ENCODE measurements at places on chromosomes 1 and 21.
A peak's percentile ranks its signal among the peaks of the same experiment; 100 is the strongest.

DNA sequence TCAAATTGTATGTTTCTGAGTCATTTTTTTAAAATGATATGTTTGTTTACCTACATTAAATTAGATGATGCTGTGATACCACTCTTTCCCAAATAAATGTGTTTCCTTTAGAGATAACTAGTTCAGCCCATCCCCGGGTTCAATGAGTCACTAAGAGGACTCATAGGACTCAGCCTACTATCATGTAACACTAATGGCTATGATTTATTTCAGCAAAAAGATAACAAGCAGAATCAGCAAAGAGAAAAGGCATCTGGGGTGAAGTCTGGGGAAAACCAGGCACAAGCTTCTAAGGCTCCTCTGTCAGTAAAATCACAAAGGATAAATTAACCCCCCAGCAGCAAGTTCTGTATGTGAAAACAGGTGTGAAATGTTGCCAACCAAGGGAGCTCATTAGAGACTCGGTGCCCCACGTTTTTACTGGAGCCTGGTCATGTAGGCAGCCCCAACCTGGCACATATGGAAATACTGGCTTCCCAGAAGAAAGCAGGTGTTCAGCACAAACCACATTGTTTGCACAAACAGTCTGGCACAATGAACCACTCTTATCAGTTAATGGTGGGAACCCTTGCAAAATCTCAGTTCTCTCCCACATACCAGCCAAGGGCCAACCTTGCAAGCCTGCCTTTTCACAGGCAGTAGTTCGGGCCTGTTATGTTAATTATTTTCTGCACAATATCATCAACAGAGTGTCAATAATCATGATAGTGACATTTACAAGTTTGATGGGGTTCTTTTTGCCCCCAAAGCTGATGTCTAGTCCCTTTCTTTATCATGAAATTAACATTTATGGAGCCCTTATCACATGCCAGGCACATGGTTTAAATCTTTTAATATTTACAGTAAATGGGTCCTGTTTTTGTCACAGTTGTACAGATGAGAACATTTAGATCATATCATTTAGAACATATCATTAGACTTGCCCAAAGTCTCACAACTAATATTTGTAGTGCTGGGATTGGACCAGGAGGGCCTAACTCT is 23.1 kb upstream of the CNN3 start:
- no peak for DNase-seq

- no peak for DNase-seq
These were observed 60.9 kb downstream of the ABL2 start for GRCh38 chr1:179168536-179168935.

DNA sequence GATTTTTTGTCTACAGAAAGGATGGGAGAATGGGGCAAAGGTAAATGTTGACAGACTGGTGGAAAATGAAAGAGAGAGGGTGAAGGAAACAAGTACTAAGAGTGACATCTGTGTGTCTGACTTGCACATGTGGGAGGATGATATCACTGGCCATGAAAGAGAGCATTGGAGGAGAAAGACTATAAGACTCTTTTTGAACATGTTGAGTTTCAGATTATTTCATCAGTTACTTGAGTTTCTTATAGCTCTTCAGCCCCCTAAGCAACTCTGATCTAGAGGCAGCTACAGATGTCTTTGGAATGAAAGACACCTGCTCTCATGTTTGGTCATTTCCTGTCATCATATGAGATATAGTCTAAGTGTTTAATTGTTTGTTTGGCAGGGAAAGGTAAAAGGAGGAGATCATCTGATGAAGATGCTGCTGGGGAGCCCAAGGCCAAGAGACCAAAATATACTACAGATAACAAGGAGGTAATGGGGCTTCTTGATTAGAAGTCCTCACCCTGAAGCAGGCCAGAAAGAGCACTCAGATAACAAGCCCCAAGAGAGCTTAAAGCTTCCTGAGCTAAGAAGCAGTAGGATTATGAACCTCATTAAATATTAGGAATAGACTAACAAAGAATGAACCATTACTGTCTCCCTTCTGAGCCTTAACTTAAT is 4.5 kb downstream of the POLR3C start:
- no peak for DNase-seq

- no peak for DNase-seq
These were observed 442.4 kb upstream of the PLXNA2 start for GRCh38 chr1:208686592-208686991.

GRCh38 chr1:64539781-64540218 is 69.9 kb downstream of the CACHD1 start:
- DNase-seq = no peak

DNA sequence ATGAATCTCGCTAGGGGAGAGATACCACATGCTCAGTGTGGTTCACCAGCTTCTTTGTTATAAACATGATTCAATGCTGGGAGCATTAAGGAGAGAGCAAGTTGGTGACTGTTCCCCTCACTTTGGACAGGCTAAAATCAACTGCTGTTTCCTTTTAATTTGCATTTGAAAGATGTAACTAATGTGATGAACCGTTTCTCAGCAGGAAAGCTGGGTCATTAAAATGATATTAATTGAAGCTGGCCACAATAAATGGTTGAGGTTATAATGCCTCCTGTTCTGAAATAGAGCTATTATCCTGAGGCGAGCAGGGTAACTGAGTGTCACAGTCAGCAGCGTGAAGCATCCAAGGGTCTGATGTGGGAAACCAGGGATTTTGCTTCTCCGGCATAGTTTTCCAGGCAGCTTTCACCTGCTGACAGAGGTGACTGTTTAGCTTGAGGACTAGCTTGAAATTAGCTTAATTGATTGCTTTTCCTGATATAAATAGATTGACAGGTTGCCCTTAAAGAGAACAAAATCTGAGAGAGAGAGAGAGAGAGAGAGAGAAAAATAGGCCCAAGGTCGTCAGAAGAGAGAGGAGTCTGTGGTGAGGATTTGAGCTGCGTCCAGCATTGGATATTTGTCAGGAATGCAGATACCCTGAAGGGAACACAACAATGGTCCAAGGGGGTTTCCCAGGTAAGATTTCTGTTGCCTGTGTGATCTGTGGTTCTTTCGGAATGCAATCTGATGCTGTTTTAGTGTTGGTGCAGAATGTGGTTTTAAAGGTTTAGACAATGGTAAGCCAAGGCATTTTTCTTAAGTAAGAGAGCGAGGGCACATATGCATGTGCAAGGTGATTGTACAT is 209.7 kb downstream of the PATJ start:
- DNase-seq = no peak

- DNase-seq = no peak
These were observed 23.9 kb downstream of the ZNF362 start for GRCh38 chr1:33280091-33280661.

- no peak for DNase-seq
These were observed 93.0 kb upstream of the DUSP10 start for GRCh38 chr1:221834698-221835513.

GRCh38 chr1:11067716-11068599 is 8.1 kb upstream of the SRM start:
- DNase-seq = peak; percentile 73

DNA sequence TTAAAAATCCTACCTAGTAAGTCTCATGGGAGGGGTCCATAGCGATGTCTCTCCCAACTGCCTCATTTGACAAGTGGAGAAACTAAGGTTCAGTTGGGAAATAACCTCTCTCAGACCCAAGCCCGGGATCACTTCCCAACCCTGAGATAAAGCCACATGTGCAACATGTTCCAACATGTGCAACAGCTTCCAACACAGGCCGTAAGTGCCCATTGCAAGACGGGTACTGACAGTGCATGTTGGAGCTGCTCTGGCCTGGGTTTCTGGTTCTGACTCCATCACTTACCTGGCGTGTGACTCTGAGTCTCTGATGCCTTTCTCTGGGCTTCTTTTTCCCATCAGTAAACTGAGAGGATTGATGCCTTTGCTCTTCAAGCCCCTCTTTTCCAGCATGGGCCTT is 38.0 kb upstream of the FOXO6 start:
- no peak for DNase-seq

- no peak for DNase-seq
These were observed 36.8 kb upstream of the AHCYL1 start for GRCh38 chr1:109947582-109948284.

DNA sequence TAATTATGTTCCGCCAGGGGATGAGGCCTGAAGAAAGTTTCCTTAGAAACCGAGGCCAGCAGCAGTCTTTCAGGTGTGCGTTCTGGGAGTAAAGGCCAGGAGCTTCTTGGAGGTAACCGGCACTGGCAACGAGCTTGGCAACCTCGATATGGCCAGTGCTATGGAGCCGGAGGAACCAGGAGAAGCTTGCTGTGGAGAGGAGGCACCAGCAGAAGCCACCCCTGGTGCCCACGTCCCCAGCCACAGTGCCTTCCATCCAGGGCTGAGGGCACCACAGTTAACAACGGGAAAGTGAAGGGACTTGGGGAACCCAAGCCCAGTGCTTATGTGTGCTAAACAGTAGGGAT is 41.5 kb upstream of the LIN9 start:
- DNase-seq = no peak

DNA sequence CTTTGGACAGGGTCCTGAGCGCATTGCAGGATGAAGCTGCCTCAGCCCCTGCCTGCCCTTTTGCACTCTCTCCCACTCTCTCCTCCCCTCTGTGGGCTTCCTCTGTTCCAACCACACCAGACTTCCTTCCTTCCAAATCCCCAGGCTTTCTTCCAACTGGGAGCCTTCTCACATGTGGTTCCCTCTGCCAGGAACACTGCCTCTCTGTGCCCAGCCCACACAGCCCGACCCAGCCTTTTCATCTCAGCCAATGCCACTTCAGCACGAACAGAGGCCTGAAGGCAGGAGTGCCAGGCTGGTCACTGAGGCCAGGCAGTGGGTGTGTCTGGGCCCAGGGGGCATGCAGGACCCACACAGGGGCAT is 5.9 kb downstream of the SELENON start:
- DNase-seq = peak; percentile 86

DNA sequence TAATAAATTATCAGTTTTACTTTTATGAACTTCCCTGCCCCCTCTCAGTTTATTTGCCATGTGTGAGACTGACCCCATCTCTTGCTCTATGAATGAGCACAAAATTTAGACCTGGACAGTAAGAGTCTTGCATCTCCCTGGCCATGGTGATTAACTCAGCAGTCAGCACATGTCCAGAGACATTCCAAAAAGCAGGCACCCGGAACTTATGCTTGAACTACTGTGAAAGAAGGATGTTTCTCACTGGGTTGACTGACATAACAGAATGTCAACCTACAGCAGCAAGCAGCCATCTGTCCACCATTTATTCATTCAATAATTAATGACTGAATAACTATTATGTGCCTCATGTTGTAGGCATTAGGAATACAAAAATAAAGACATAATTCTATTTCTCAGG is 11.3 kb upstream of the SEC16B start:
- no peak for DNase-seq

DNA sequence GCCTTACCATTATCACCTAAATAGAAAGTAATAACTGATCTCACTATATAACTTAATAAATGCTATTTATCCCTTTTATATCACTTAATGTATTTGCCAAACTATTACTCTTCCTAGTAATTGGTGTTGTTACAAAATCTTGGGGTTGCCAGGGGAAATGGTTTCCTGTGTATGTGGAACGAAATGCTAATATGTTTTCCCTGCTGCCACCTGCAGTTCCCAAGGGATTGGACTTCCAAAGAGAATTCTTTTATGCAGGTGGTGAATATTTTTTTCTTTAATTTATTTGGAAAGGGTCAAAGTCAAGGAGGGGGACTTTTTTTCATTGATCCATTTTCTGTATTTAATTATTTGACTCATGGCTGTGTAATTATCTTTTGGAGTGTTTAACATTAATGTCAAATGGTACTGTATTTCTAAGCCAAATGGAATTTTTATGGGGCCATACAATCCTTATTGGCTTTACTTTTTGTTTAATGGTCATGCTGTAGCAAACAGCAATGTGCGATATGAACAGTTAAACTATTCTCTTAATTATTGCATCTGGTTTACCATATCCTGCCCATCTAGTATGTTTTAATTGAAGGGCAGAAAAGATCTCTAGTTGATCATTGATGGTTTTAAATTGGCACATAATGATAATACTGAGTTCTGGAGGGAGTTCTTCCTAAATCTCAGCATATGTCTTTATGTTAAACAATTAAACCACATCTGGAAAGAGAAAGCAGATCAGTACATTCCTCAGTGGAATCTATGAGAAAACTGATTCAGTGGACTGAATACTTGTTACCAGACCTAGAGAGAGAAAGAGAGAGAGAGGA is 486.3 kb downstream of the TTLL7 start:
- DNase-seq = no peak

DNA sequence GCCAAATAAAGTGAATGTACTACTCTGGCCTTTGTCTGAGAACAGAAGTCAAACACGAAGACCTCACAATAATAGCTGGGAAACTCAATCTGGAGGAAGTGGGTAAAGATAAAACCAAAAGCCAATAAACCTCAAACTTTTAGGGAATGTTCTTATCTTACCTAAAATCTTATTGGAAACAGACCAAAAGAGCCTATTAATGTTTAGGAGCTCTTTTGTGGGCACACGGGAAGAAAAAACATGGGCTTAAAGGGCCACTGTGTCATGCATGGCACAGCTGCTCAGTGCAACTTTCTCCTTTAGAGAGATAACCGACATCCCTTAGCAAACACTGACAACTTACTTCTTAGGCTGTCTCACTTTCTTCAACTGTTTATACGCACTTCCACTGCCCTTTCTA is 16.1 kb downstream of the EIF2B3 start:
- DNase-seq = no peak

GRCh38 chr1:88985032-88985431 is 7.4 kb downstream of the KYAT3 start:
- peak; percentile 77 for DNase-seq

DNA sequence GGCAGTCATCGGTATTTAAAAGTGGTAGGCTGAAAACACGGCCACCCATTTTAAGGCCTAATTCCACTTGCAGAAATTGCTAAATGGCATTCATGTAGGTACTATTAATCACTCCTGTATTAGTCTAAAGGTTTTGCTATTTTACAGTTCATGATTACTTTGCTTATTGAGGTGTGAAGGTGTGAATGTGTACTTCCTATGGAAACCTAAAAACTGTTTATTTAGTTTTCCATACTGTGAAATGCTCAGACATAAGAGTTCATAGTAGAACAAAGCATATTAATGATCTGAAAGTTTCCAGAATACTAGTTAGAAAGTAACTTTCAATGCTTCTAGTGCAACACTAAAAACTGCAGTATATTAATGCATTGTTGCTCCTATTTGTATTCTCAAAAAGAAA is 69.8 kb downstream of the ITGB3BP start:
- DNase-seq = no peak

DNA sequence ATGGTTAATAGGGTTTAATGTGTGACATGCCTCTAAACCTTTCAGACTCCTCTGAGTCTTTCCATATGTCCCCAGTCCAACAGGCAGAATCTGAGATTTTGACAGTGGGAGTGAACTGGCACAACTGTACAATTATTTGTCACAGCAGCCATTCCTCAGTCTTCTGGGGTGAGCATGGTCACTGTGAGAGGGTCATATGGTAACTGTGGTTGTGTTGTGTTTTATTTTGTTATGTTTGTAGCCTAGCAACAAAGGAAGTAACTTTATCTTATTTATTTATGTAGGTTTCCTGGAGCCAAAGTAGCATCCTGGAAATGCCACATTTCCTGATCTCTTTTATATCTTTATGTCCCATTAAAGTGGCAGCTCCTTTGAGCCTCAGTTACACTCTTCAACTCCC is 1067.9 kb downstream of the TTLL7 start:
- DNase-seq = no peak
